ENCODE measurements at places on chromosomes 2 and 18.

DNA sequence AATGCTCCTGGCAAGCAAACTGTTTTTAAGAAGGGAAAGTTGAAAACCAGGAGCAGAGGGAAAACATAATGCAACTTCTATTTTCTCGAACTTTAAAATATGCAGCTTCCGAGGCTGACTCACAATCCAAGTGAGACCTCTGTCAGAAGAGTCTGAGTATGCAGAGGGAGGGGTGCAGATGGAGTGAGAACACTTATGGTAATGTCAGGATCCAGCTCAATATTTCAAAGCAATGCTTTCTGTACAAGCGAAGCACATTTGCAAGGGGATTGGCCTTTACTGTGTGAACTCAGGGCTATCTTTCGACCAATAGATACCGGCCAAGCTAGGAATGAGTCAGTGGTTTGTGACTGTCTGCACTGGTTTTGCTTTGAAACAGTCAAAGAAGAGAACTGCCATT is 242.7 kb downstream of the CNTNAP5 start:
- DNase-seq: peak; percentile 58

DNA sequence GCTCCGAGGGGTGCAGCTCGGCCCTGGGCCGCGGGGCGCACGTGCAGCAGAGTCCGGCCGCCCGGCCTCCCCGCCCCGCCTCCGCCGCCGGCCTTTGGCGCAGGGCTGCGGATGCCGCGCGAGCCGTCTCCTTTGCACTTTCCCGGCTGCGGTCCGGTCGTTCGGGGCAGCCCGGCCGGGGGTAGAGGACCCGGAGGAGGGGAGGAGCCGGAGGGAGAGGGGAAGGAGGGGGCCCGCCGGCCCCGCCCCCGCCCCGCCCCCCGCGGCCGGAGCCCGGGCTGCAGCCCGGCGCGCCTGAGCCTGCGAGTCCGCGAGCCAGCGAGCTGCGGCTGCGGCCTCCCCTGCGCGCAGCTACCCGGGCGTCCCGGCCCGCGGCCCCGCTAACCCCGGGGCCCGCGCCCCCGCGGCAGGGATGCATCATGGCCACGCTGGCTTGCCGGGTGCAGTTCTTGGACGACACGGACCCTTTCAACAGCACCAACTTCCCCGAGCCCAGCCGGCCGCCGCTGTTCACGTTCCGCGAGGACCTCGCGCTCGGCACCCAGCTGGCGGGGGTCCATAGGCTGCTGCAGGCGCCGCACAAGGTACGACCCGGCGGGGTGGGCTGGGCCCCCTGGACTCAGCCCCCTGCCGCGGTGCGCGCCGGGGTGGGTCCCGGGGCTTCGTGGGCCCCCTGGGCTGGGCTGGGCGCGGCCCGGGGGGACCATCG is at the start of gene FHOD3:
FHOD3 (plus strand) TSS at position 297 of the 709 bp plus-strand sequence; CDS start at position 420, 123 bp downstream.
- DNase-seq: peak; percentile 48

GRCh38 chr2:136572335-136572734 is 193.0 kb upstream of the THSD7B start:
- no peak for DNase-seq

GRCh38 chr2:144559242-144559641 is 39.3 kb upstream of the ZEB2 start:
- no peak for DNase-seq

DNA sequence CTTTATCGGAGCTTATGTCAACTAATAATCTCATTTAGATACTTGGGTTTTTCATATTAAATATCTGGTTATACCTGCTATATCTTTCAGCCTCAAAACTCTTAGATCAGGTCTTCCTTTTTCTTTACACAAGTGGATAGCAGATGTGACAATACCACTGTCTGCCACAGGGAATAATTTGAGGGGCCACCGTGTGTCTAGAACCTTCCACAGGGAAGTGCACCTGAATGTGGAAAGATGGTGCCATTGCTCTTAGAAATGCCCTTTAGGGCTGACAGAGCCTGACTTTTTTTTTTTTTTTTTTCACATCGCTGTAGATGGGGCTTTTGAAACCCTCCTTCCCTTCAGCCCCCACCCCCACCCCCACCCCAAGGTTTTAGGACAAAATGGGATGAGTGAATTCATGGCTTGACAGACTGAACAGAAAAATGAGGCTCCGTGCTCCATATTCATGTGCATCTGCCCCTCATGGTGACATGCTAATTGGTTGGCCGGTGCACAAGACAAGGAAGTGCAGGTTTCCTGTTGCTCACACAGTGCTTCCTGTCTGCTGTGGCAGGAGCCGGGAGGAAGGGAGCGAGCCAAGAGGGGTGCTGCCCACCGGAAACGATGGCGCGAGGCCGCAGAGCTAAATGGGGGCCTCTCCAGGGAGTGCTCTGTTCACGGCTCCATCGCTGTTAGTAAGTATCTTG is 246.0 kb downstream of the LDLRAD4 start:
- DNase-seq: no peak

DNA sequence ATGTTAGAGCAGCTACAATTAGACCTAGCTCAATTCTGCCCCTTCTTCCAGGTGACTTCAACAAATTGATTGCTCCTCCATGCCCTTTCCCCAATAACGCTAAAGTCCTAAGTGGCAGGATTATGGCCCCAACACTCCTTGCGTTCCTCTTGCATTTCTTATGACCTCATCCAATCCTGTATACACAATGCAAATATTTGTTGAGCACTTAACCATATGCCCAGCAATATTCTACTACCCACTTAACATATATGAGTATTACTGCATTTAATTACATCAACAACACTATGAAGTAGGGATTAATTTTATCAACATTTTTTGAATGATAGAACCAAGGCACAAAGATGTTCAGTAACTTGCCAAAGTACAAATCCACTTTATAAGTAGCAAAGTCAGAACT is 54.2 kb upstream of the ACVR2A start:
- DNase-seq: no peak

DNA sequence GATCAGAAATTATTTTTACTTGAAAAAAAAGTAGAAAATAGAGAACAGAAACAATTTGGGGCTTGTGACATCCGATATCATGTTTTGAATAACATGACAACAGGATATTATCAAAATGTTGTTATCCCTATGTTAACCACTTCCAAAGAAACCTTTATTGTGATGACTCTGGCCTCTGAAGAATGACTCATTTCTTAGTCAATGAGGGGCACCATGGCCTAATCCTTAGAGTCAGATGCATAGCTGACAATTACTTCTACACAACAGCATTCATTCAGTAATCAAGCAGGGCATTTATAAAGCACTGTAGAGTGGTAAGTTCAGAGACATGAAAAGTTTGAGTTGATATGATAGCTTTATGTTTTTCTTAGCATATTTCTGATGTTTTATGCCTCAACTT is 703.0 kb downstream of the RNF144A start:
- DNase-seq: peak; percentile 48
